ENCODE measurements at places on chromosomes 2 and 18. TPM values are rescaled to one million over a fixed set of nuclear protein-coding genes. Genes with fewer than 3 reads are reported as not detected.

DNA sequence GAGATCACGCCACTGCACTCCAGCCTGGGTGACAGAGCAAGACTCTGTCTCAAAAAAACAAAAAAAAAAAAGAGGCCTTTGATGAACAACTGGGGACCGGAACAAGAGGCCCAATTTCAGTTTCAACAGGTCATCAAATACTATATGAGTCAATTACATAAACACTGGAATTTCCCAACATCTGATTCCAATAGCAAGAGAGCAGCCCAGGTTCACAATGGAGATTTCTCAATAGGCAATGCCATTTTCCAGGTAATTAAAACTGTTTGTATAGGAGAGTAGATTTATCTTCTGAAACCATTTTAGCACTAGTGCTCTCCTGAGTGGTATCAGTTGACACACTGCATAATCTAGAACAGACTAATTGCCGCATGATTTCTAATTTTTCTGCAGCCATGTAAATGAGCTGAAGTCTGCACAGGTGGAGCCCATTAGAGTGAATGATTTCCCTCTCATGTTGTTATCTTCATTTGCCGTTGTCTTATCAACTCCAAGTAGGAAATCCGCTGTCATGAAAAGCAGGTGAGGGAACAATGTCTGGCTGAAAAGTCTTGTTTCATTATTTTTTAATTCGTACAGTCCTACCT is 264.1 kb upstream of the MEIS1 start:
- DNase-seq, result no peak

DNA sequence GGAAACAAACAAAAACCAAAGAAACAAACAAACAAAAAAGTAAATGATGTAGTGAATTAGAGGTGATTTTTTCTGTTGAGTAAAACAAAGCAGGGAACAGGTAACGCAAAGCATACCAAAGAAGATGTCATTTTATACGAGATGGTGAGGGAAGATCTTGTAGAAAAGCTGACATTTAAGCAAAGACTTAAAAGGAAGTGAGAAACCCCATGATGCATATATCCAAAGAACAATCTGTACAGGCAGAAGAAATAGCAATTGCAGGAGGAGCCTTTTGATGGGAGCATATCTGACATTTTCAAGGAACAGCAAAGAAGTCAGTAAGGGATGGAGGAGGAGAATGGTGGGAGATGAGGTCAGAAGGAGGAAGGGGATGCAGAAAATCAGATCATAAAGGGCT is 63.0 kb downstream of the KIDINS220 start:
- no peak for DNase-seq

GRCh38 chr2:222998459-222998858 is 53.5 kb upstream of the KCNE4 start:
- DNase-seq, result no peak

GRCh38 chr18:22559414-22560274 is 141.9 kb upstream of the CTAGE1 start:
- peak; percentile 68 for DNase-seq

CDCA7 gene
- polyA plus RNA-seq, result 39.8 TPM

DNA sequence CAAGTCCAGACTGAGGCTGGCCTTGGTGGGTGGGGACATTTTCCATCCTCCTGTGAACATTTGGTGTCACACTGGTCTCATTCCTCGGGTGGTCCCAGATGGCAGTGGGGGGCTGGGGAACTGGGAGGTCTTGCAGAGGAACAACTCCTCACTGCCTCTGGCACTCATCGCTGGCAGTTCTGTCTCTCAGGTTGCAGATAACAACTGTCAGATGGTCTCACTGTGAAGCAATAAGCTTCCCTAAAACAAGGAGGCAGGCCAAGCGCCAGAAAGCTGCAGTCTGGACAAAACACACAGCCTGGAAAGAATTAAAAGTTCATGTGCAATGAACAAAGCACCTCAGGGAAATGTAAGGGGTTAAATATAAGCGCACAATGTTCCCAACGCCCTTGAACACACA is 78.1 kb downstream of the IRS1 start:
- no peak for DNase-seq

DNA sequence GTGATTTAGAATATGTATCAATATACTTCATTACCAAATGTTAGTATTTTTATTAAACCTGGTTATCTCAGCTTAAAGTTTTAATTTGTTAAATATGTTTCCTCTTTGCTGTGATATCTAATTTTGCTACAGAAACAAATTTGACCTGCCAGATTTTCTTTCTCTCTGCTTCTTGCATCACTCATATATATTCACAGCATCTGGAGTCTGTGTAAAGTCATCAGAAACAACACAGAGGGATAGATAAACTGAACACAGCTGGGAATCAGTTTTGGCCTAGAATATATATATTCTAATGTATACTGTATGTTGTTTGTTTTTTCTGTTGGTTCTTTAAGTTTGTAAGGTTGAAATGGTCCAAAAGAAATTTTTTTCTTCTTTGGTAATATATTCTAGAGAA is 8.5 kb downstream of the PSMD14 start:
- no peak for DNase-seq

Data from renal cortex interstitium (tissue), 15 donors.